ENCODE measurements at places on chromosomes 7 and 10.

GRCh38 chr7:151518105-151518946 is 1.4 kb downstream of the RHEB start:
- no peak for DNase-seq

DNA sequence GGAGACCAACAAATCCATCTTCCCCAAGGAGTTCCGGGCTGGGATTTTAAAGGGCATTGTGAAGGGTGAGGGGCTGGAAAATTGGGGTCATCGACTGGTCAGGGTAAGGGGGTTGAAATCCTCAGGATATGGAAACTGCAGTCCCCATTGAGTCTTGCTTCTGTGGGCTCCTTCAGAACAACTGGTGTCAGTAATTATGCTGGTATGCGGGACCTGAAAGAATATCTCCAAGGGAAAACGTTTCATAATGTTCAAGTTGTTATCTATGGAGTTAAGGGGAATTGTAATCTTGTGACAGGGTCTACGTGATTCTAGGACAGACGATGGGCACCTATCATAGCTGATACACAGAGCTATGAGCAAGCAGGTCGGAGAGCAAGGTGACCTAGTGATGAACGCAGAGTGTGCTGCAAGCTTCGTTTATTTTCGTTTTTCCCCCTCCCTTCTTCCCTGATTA is 494 bp upstream of the RHBDD2 start:
- DNase-seq = no peak

DNA sequence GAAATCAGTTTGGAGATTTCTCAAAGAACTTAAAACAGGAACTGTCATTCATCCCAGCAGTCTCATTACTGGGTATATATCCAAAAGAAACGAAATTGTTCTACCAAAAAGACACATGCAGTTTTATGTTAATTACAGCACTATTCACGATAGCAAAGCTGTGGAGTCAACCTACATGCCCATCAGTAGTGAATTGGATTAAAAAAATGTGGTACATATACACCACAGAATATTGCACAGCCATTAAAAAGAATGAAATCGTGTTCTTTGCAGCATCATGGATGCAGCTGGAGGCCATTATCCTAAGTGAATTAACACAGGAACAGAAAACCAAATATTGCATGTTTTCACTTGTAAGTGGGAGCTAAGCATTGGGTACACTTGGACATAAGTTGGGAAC is 158.9 kb downstream of the CDK14 start:
- no peak for DNase-seq

GRCh38 chr7:13017333-13017857 is 330.0 kb downstream of the ARL4A start:
- no peak for DNase-seq

GRCh38 chr10:44510379-44511115 is 125.7 kb upstream of the CXCL12 start:
- no peak for DNase-seq

DNA sequence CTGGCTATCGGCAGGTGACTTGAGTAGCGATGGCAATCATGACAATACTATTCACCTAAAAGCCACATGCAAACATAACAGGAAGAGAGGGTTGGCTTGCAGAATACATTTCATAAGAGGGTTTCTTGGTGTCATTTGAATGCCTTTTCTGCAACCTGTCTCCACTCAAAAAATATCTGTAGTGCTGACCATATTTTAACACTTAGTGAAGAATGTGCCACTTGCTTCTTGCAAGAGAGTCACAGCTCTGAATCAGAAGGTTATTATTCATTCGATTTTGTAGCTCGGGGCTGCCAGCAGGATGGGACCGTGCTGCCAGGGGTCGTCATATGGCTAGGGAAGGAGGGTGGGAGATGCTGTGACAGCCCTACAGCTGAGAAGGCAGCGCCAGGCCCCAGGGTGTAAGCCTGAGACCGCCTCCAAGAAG is 152.0 kb upstream of the PITRM1 start:
- no peak for DNase-seq

DNA sequence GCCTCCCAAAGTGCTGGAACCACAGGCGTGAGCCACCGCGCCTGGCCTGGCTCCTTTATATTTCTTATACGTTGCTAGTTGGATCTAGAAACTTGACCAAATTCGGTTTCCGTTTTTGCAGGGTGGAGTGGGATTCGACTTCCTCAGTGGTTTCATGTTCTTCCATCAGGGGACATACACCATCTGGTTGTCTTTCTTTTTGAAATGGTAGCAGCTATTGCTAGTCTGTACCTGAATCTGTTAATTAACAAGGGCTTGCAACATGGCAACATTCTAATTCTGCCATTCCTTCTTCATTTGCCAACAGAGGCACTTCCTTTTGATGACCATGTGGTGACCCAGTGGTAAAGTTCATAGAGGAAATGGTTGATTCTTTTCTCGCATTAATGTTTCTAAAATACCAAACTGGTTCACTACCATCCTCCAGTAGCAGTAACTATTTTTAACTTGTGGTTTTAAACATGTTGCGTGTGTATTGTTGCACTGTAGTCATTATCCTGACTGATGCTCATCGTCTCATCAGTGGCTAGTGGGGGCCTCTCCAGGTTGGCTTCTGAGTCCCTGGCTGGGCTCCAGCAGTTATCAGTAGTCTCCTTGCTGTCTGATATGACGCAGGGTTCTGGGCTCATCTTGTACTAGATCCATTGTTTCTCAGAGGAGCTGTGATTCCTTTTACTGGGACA is 159.2 kb downstream of the RGS10 start:
- DNase-seq = no peak

- DNase-seq = no peak
Measured at GRCh38 chr7:135964274-135964673, 12.9 kb downstream of the MTPN start.

GRCh38 chr10:14592566-14592965 is 182.1 kb downstream of the FAM107B start:
- no peak for DNase-seq

DNA sequence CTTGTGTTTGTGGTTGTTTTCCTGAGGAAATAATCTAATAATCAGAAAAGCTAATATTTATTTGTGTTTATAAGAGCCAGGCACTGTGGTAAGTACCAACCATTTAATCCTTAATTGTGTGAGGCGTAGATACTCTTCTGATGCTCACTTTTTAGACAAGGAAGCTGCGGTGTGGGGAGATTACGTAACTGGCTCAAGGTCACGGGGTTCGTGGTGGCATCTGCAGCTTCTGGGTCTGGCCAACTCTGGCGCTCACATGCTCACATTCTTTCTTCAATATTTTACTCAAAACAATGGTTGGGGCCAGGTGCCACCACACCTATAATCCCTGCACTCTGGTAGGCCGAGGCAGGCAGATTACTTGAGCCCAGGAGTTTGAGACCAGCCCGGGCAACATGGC is 77.6 kb downstream of the RALA start:
- DNase-seq = no peak
